ENCODE measurements at places on chromosomes 1 and 21. TPM values are rescaled to one million over a fixed set of nuclear protein-coding genes. Genes with fewer than 3 reads are reported as not detected.
A peak's percentile ranks its signal among the peaks of the same experiment; 100 is the strongest.

- no peak overlapping the region for H3K4me3 ChIP-seq
- no peaks in the 10 kb centered on the region for H3K36me3 ChIP-seq
- DNase-seq, result no peak
Observed at GRCh38 chr1:39173119-39173994, 31.1 kb upstream of the MACF1 start.

DNA sequence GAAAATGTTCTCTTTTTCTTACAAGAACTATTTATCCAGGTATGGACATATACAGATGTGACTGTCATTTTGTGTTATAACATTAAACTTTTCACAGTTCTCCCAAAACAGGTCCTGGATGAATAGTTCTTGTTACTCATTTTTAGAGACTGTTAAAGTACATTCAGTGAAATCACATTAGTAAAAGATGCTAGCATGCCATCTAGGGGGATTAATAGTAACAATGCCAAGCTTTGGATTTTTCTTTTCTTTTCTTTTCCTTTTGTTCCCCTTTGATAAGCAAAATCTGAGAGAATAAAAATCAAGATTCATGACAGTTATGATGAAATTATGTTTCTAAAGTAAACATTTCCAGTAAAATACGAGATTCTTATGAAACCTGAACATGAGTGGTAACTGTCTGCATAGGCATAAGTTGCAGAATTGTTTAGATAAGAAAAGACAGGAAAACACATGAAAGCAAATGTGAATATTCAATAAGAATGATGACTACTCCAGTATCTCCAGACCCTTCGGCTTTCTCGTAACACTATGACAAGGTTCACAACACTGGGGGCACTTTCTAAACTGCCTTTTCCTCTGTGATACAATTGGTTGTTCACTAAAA, 77.5 kb downstream of the TPR start:
- H3K4me3 ChIP-seq, result no peak overlapping the region
- H3K36me3 ChIP-seq, result no peaks in the 10 kb centered on the region
- no peaks in the 10 kb centered on the region for H3K4me1 ChIP-seq

- no peaks in the 10 kb centered on the region for H3K36me3 ChIP-seq
- no peaks in the 10 kb centered on the region for H3K27me3 ChIP-seq
- no peak overlapping the region for H3K27ac ChIP-seq
- no peak for DNase-seq
- H3K4me3 ChIP-seq, result no peak overlapping the region
Observed at GRCh38 chr1:84293766-84294165, 7.7 kb upstream of the SAMD13 start.

GRCh38 chr21:22575165-22575584, 1577.0 kb downstream of the NCAM2 start:
- H3K4me1 ChIP-seq, result no peaks in the 10 kb centered on the region
- no peaks in the 10 kb centered on the region for H3K36me3 ChIP-seq
- no peak for DNase-seq

DNA sequence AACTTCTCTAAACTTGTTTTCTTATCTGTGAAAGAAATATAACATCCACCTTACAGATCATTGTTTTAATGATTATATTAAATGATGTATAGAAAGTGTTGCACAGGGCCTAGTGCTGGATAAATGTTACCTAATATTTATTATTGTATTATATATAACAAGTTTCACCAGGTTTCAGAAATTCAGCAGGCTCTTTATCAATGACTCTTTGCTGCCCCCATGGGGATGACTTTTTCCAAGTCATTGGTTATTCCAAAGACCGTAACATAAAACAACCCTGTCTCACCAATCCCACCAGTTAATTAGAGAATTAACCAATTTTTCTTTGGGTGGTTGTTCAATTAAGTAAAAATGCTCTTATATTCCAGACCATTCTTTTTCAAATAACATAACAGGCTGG, 7.3 kb upstream of the DEDD start:
- H3K27me3 ChIP-seq, result no peaks in the 10 kb centered on the region
- H3K27ac ChIP-seq, result no peak overlapping the region
- peak; percentile 39 for DNase-seq
- no peaks in the 10 kb centered on the region for H3K36me3 ChIP-seq
- H3K4me1 ChIP-seq, result peaks cover 13% of the 10 kb centered on the region
- H3K4me3 ChIP-seq, result no peak overlapping the region

DNA sequence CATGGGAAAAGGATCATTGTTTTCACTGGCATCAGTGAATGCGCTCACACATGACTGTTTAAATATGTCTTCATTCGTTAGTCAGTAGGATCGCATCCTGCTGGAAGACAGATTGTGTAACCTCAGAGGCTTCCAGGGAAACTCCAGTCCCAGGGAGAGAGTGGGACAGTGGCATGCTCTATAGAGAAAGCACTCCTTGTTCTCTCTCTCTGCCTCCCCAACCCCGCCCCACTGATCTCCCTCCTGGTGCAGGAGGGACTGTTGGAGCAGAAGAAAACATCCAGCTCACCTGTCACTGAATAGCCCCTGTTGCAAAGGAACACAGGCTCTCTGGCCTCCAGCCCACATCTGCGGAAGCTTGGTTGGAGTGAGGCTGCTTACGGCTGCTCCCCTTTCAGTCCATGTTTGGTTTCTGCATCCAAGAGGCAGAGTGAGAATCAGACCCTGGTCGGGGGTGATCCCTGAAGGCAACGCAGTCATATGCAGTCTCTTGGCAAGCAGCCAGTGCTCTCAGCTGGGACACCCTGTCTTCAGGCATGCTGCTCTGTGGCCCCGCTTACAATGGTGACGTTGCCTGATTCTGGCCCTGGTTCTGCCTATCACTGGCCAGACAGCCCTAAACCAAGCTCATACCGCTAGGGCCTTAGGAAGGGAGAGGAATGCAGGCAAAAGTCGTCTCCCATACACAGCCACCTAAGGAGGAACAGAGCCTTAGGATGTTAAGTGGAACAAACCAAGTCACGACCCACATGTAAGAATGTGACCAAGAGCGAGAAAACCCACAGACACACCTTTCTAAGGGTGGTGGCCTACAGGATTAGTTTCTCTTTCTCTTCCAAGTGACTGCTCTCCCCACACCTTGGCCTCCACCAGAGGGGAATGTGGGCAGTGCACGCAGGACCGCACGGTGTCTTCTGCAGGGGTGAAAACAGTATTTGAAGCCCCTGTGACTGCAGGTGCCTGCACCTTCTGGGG, 39.7 kb downstream of the BACE2 start:
- DNase-seq, result peak; percentile 73
- H3K4me3 ChIP-seq, result no peak overlapping the region
- peaks cover 16% of the 10 kb centered on the region for H3K4me1 ChIP-seq
- no peaks in the 10 kb centered on the region for H3K36me3 ChIP-seq

DNA sequence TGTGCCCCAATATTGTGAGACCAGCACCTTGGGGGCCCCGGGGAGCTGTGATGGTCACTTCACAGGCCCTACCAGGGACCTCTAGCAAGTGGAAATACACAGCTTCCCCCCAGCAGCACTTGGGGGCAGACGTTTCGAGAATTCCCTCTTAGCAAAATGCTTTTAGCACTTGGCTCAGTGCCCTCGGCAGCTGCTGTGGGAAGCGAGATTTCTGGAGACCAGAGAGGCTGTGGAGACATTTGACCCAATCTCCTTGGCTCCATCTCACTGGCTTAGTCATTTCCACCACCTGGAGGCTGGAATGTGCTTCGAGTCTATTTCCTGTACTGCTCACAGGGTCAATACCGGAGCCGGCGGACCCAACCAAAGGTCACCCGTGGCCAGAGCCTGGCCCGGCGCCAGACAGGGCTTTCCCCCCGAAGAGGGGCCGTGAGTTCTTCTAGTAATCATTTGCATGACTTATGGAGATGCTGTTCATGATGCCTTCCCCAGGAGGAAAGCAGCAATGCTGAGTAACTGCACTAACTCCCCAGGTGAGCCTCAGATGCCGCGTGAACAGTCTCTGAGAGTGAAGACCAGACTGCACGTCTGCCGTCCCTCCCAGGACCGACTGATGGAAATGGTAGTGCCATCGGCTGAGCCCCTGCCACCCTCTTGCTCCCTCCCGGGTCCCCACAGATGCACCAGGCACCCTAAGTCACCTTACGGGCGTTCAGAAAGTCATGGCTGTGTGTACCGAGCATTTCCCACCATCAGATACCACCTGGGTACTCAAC, 4.4 kb upstream of the C2CD2 start:
- peak overlapping the region; percentile 74 for H3K27ac ChIP-seq
- H3K36me3 ChIP-seq, result no peaks in the 10 kb centered on the region
- H3K4me3 ChIP-seq, result no peak overlapping the region
- H3K4me1 ChIP-seq, result peaks cover 6% of the 10 kb centered on the region
- peak; percentile 85 for DNase-seq

GRCh38 chr1:9420835-9421532, 118.3 kb upstream of the SLC25A33 start:
- DNase-seq, result no peak
- H3K27me3 ChIP-seq, result no peaks in the 10 kb centered on the region
- H3K36me3 ChIP-seq, result no peaks in the 10 kb centered on the region

DNA sequence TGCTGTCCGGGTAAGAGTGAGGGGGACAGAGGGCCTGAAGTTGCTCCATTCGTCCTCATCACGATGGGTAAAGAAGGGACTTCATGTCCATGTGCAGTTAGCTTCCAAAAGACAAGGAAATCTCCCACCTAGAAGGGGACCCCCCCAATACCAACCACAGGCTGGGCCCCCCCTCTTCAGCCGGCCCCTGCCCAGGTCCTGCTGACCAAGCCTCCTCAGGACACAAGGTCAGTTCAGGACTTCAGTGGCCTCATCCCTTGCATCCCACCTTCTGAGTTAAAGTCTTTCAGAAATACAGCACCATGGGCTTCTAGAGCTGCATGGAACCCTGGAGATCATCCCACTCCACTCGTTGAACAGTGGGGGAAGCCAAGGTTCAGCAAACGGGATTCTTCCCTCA, 115.4 kb upstream of the ERG start:
- no peak overlapping the region for H3K4me3 ChIP-seq
- H3K27ac ChIP-seq, result no peak overlapping the region
- H3K4me1 ChIP-seq, result no peaks in the 10 kb centered on the region
- no peak for DNase-seq

DNA sequence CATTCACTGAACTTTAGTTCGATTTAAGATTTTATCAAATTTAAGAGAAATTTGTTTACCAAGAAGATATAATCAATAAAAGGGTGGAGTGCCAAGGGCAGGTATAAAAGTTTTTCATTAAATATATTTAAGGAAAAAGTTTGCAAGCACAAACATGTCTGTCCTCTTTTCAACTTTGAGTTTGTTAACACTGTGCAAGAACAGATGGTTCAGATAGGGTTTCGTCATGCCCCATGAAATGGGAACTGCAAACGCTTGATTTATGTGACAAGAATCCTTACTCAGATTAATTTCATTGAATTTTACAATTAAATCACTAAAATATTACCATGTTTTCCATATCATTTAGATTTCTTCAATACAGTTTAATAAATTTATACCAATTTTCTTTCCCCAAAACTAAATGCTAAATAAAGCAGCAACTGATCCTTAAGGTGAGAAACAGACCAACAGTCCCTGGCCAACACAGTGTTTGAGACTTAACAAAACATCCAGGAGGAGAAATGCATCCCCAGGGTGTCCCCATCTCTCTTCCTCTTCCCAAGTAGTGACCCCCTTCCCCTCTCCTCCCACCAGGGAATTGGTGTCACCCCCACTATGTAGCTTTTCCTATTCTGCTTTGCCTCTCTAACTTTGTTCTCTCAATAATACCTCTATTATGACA, 292.9 kb downstream of the LTN1 start:
- no peak for DNase-seq
- no peak overlapping the region for H3K4me3 ChIP-seq
- no peaks in the 10 kb centered on the region for H3K27me3 ChIP-seq
- H3K4me1 ChIP-seq, result no peaks in the 10 kb centered on the region

GRCh38 chr1:96358057-96358456, 363.5 kb upstream of the PTBP2 start:
- no peaks in the 10 kb centered on the region for H3K27me3 ChIP-seq
- H3K27ac ChIP-seq, result no peak overlapping the region
- no peak for DNase-seq
- no peaks in the 10 kb centered on the region for H3K36me3 ChIP-seq
- H3K4me3 ChIP-seq, result no peak overlapping the region

- peaks cover 68% of the 10 kb centered on the region for H3K36me3 ChIP-seq
- no peaks in the 10 kb centered on the region for H3K27me3 ChIP-seq
- no peak for DNase-seq
- H3K4me3 ChIP-seq, result no peak overlapping the region
- H3K27ac ChIP-seq, result no peak overlapping the region
Observed at GRCh38 chr1:153667439-153667838, 3.4 kb downstream of the ILF2 start.

- DNase-seq, result no peak
- no peaks in the 10 kb centered on the region for H3K36me3 ChIP-seq
- no peaks in the 10 kb centered on the region for H3K27me3 ChIP-seq
- no peak overlapping the region for H3K27ac ChIP-seq
- H3K4me3 ChIP-seq, result no peak overlapping the region
Observed at GRCh38 chr1:73105755-73106154, 823.4 kb upstream of the NEGR1 start.

DNA sequence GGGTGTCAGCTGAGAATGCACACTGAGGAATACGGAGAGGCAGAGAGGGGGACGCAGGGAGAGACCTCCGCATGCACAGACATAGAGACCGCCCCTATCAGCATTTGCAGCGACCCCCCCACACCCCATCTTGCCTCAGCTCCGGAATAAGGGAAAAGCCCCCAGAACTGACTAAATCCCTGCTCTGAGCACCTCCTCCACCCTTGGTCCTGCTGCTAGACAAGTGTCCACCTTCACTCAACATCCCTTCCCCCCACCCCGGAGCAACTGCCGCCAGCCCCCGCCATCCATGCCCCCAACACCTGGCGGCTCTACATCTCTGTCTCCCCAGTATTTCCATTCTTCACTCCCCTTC, 769 bp downstream of the SV2A start:
- H3K4me3 ChIP-seq, result peak overlapping the region; percentile 59
- peaks cover 12% of the 10 kb centered on the region for H3K27me3 ChIP-seq
- no peak overlapping the region for H3K27ac ChIP-seq
- no peak for DNase-seq
- H3K4me1 ChIP-seq, result peaks cover 10% of the 10 kb centered on the region

Gene SYT14
- total RNA-seq, result not detected

Gene NR0B2
- 8.9 TPM for total RNA-seq

Gene NEGR1
- 9.4 TPM for total RNA-seq

Gene RNASEL
- total RNA-seq, result 4.5 TPM

Gene AMY2A
- total RNA-seq, result not detected

Gene NTNG1
- total RNA-seq, result not detected

Gene VSIG8
- not detected for total RNA-seq

Gene GJC2
- total RNA-seq, result 0.49 TPM

Gene PRRX1
- 52.3 TPM for total RNA-seq

Gene CAPN9
- 0.31 TPM for total RNA-seq

Gene DDAH1
- total RNA-seq, result 28.2 TPM

Gene F13B
- not detected for total RNA-seq

Gene DNAI4
- 16.8 TPM for total RNA-seq

All from heart left ventricle (tissue), 16 donors.